ENCODE measurements at places on chromosomes 2 and 18.
A peak's percentile ranks its signal among the peaks of the same experiment; 100 is the strongest.

GRCh38 chr18:49162226-49162864 is 211.6 kb upstream of the SMAD7 start:
- ATAC-seq: no peak

DNA sequence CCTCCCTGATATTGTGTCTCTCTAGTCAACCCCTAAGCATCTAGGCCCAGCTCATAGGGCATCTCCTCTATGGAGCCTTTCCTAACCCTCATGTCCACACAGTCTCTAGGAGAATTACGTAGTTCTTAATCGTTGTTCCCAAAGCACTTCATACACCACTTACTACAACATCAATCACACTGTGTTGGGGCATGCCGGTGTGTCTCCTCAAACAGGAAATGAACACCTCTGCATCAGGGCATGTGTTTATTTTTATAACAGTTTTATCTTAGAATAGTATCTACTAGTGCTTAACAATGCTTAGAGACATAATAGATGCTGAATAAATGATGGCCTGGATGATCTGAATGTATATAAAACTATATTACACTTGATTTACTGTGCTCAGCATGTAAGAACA is 19.7 kb downstream of the CYP1B1 start:
- ATAC-seq: no peak

- ATAC-seq: peak; percentile 93
Observed at GRCh38 chr2:47964722-47965434, 58.6 kb upstream of the FBXO11 start.

- ATAC-seq: no peak
Observed at GRCh38 chr2:72548081-72548764, 277.6 kb downstream of the EXOC6B start.

GRCh38 chr2:41966920-41967319 is 80.9 kb upstream of the PKDCC start:
- ATAC-seq: peak; percentile 21

DNA sequence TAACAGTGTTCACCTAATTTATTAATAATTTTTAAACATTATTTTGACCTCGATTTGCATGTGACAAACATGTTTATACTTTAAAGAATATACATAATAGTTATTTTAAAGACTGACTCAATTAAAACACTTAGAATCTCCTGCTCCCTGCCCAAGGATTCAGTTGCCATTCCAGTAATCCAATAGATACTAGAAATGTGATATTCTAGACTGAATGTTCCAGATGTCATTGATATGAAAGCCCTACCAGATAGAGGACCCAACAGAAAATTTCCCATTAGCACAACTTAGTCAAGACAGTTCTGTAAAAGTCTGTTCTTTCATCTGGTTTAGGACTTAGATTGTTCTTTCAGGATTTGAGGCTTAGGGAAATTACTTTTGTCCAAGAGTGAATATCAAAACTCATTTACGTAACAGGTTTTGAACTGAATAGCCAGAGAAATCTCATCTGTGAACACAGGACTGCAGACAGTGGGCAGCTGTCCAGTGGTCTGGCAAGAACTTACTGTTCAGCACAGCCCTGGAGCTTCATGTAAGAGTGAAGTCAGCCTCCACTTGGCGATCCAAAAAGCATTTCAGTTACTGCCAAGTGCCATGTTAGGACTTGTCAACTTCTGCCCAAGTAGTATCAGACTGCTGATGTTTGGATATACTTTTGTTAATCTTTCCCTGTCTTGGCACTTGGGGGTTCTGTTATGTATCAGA is 77.5 kb downstream of the OSBPL6 start:
- peak; percentile 69 for ATAC-seq

DNA sequence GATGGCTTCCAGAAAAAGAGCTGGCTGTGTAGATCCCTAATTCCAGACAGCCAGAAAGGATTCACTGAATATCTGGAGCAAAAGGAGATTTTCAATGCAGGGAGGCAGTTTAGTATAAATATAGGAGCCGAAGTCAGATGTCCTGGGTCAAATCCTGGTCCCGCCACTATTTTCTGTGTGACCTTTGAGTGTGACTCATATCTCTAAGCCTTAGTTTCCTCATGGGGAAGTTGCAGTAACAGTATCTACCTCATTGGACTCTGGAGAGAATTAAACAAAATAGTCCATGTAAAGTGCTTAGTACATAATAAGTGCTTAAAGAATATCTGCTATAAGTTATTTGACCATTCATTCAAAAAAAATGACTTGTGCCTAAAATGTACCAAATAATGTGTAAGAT is 52.1 kb upstream of the ITGA6 start:
- peak; percentile 46 for ATAC-seq

DNA sequence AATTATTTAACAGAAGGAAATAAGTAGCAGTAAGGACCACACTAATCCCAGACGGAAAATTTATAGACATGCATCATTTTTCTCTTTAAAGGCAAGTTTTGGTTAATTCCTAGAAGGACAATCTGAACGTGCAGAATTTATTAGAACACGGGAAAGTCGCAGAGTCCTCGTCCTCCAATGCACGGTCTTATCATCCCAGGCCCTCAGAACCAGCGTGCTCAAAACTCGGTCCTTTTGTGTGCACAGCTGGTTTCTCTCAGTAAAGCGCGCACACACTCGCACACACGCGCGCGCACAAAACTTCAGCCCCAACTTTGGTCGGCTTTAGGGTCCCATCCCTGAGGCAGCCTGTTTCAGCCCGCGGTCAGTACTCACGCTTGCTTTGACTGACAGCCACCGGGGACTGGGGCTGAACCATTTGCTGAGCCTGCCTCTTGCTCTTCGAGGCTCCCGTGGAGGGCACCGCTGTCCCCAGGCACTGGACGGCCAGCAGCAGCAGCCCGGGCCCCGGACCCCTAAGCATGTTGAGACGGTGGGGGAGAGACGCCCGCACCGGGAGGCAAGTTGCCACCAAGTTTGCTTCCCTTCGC is 493 bp downstream of the FN1 start:
- peak; percentile 27 for ATAC-seq

GRCh38 chr2:222159221-222159620 is 139.6 kb downstream of the PAX3 start:
- ATAC-seq: no peak

DNA sequence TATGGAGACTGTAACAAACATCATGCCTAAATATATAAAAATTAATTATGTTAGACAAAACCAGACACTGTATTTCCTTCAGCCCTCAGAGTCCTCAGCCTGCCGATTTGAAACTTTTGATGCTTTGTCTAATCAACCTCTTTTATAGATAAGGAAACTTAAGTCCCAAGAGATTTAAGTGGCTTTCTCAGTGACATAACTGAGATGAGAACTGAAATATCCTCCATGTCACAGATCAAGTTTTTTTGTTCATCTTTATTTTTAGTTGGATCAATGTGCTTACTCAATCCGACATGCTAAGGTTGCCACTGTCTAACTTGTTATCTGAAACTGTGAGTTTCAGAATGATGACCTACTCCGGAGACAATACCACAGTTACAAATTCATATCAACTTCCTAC is 72.3 kb downstream of the BARD1 start:
- ATAC-seq: no peak

- no peak for ATAC-seq
Observed at GRCh38 chr18:25121442-25121841, 230.5 kb downstream of the ZNF521 start.

DNA sequence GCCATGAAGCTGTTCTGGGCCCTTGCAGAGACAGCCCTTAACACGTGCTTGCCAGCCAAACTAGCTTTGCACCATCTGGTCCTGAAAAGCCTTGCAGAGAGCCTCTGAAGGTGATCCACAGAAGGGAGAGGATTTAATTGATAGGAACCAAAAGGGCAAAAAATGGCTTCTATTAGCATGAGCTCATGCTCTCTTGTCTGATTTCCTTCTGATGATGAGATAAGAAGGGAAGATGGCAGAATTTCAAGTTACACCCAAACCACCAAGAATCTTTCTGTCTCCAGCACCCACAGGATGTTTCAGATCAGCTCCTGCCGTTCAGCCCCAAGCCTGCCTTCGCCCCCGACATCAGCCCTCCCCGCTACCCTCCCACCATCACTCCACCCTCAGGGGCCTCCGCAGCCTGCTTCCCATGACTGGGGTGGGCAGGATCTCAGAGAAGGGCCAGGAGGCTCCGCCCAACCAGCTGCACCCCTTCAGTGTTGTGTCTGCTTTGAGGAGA is 23.4 kb upstream of the GLI2 start:
- no peak for ATAC-seq

DNA sequence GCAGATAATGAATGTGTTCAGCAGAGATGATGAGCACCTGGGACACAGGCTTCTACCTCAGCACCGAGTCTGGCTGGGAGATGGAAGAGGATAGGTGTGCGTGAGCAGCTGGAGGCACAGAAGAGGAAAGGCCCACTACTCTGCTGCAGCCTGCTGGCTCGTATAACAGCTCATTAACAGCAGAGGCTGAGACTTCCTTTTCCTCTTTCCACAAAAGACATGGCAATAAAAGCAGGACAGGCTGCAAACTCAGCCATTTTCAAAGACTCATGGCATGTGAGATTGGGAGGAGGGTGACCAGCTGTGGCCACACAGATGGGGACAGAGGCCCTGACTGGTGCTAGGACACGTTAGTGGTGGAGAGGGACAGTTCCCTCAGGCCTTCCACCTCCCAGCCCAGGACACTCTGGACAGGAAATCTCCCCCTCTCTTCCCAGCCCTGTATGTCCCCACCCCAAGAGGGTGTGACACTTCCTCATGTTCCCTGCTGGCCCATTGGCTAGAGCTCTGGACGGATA is 60.3 kb downstream of the CACNB4 start:
- peak; percentile 79 for ATAC-seq

- peak; percentile 64 for ATAC-seq
Observed at GRCh38 chr2:38187541-38188011, 111.6 kb upstream of the CYP1B1 start.

Measured in esophagus mucosa (tissue), 1 donor.